Heart left ventricle (tissue), 16 donors: ENCODE measurements at places on chromosomes 3 and 15. TPM values are rescaled to one million over a fixed set of nuclear protein-coding genes. Genes with fewer than 3 reads are reported as not detected.

DNA sequence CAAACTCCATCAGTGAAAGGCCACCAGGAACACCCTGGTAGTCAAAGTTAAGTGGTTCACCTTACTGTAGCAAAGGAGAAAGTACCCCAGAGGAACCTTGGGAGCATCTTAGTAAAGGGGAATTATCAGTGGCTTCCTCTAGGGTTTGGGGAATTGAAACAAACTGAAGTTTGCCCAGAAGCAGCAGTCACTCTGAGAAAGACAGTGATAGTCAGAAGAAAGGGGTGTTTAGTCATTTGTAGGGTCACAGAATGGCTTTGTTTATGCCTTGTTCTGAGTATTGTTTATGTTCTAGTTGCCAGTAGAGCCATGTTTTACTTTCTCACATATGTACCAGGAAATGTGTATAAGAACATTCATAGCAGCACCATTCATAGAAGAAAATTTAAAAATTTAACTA, 93.8 kb downstream of the FHIT start:
- no peak overlapping the region for H3K4me3 ChIP-seq
- peaks cover 20% of the 10 kb centered on the region for H3K4me1 ChIP-seq
- H3K27me3 ChIP-seq, result no peaks in the 10 kb centered on the region
- no peak for DNase-seq
- H3K36me3 ChIP-seq, result no peaks in the 10 kb centered on the region
- H3K27ac ChIP-seq, result no peak overlapping the region

DNA sequence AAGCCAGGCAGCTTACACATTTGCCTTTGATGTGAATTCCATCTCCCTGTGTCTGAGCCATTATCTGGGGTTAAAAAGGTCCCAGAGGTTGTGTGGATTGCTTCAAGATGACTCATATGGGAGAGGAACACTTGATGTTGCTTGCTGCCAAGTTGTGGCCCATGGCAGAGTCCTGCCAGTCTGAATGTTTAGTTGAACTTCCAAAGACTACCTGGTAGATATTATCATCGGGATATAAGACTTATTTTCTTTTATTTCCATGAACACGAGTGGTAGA, 85.6 kb downstream of the TJP1 start:
- H3K27me3 ChIP-seq, result no peaks in the 10 kb centered on the region
- no peak overlapping the region for H3K4me3 ChIP-seq
- H3K36me3 ChIP-seq, result peaks cover 100% of the 10 kb centered on the region

- H3K36me3 ChIP-seq, result no peaks in the 10 kb centered on the region
- H3K4me3 ChIP-seq, result peak overlapping the region; percentile 18
- DNase-seq, result no peak
- H3K27ac ChIP-seq, result no peak overlapping the region
- H3K27me3 ChIP-seq, result no peaks in the 10 kb centered on the region
These were observed 19.9 kb downstream of the ATP13A3 start for GRCh38 chr3:194466761-194467356.

- H3K36me3 ChIP-seq, result no peaks in the 10 kb centered on the region
- H3K27me3 ChIP-seq, result no peaks in the 10 kb centered on the region
- H3K27ac ChIP-seq, result no peak overlapping the region
- H3K4me3 ChIP-seq, result no peak overlapping the region
These were observed 19.3 kb upstream of the LZTFL1 start for GRCh38 chr3:45861043-45861719.

The ERICH6 gene
- total RNA-seq, result not detected

DNA sequence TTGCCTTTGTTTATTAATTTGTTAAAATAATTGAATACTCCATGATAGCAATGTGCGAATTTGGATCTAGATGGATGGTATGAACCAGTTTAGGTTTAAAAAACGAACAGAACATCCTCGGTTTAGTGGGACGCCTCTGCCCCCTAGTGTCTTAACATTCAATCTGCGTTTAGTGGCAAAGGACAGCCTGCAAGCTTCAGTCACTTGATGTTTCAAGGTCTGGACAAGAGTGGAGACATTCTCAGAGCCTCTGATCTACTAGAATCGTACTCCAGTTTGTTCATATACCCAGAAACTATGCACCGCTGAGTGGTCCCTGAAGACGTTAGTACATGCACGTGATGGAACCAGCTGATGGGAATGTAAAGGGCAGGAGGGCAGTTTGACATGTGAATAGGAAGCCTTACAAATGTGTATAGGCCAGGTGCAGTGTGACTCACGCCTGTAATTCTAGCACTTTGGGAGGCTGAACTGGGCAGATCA, 17.8 kb upstream of the ATP13A4 start:
- H3K4me3 ChIP-seq, result no peak overlapping the region
- H3K27me3 ChIP-seq, result no peaks in the 10 kb centered on the region
- H3K4me1 ChIP-seq, result no peaks in the 10 kb centered on the region
- H3K36me3 ChIP-seq, result no peaks in the 10 kb centered on the region

DNA sequence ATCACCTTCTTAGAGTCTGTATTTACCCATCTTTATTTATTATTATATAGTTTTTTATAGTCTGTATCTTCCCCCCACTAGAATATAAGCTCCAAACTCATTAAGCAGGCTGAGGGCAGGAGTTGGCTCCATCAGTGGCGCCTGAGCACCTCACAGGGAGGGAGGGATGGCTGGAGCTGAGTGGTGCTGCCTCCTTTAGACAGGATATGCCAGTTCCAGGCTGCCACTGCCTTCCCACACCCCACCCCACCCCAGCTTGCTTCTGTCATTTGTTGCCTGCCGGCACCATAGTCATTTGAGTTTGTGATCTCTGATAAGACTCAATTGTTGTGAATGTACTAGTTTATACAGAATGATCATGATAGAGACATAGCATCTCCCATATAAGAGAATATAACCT, 85.5 kb downstream of the KLHL25 start:
- DNase-seq, result peak; percentile 48
- no peaks in the 10 kb centered on the region for H3K27me3 ChIP-seq
- H3K27ac ChIP-seq, result peak overlapping the region; percentile 77

DNA sequence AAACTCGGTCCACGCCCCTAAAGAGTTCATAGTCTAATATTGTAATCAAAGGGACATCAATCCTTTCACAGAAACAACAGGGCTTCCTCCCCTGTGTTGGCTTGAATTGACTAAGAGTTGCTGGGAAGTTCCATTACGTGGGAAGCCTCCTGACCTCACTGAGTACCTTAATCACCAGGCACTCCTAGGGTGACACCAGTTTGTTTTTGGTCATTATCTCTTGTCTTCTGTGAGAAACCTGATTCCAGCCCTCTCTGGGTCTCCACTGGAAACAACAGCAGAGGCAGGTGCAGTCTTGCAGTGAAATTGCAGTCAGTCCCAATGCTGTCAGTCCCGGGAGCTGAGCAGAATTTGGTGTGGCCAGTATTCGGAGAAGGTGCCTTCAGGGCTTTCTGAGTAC, 55.4 kb downstream of the BOC start:
- H3K27ac ChIP-seq, result no peak overlapping the region
- no peak overlapping the region for H3K4me3 ChIP-seq
- H3K27me3 ChIP-seq, result no peaks in the 10 kb centered on the region

The PLA2G4E gene
- not detected for total RNA-seq

- H3K4me3 ChIP-seq, result no peak overlapping the region
- no peak overlapping the region for H3K27ac ChIP-seq
- no peaks in the 10 kb centered on the region for H3K36me3 ChIP-seq
- no peaks in the 10 kb centered on the region for H3K4me1 ChIP-seq
- no peak for DNase-seq
These were observed 68.7 kb downstream of the GSK3B start for GRCh38 chr3:120025520-120025919.

The MCF2L2 gene
- total RNA-seq, result 0.52 TPM

- no peaks in the 10 kb centered on the region for H3K4me1 ChIP-seq
- no peaks in the 10 kb centered on the region for H3K36me3 ChIP-seq
- DNase-seq, result no peak
- no peaks in the 10 kb centered on the region for H3K27me3 ChIP-seq
- H3K4me3 ChIP-seq, result no peak overlapping the region
These were observed 92.7 kb downstream of the SEC22A start for GRCh38 chr3:123294296-123294938.

- no peak overlapping the region for H3K4me3 ChIP-seq
- H3K4me1 ChIP-seq, result peaks cover 5% of the 10 kb centered on the region
- no peak overlapping the region for H3K27ac ChIP-seq
- no peaks in the 10 kb centered on the region for H3K27me3 ChIP-seq
- no peaks in the 10 kb centered on the region for H3K36me3 ChIP-seq
These were observed 58.6 kb upstream of the MNS1 start for GRCh38 chr15:56523521-56523920.

The LRTM1 gene
- not detected for total RNA-seq

DNA sequence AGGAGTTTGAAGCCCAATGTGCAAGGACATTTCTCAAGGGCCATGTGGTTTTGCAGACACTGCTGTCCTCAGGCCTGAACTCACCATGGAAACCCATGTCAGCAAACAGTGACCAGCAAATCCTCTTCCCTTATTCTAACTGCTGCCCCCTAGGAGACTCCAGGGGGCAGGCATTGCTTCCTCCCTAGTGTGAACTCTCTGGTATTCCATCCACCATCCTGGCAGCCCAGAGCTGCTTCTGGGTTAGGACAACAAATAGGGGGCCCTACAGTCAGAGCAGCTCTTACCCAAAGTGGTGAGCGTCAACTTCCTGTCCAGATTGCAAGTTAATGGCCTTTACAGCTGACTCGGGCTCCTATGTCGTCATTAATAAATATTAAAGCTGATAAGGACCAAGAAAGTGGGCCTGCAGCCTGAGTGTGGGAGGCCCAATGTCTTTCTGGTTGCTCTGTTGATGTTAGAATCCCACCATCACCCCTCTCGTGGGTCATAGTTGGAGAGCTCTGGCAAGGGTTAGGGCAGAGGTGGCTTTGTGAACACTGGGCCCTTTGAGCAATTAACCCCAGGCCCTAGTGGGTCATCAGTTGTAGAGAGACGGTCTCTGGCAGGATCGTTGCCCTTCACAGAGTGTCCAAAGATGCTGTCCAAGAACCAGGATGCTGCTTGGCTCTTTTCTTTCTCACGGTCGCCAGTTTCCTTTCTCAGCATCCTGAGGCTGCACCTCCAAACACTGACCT, 41.5 kb downstream of the TGM4 start:
- H3K36me3 ChIP-seq, result no peaks in the 10 kb centered on the region
- no peak overlapping the region for H3K4me3 ChIP-seq
- H3K27me3 ChIP-seq, result no peaks in the 10 kb centered on the region
- H3K27ac ChIP-seq, result no peak overlapping the region
- H3K4me1 ChIP-seq, result peaks cover 13% of the 10 kb centered on the region
- DNase-seq, result no peak

The PODXL2 gene
- total RNA-seq, result 1.0 TPM

The SNRPN gene
- total RNA-seq, result 387 TPM

DNA sequence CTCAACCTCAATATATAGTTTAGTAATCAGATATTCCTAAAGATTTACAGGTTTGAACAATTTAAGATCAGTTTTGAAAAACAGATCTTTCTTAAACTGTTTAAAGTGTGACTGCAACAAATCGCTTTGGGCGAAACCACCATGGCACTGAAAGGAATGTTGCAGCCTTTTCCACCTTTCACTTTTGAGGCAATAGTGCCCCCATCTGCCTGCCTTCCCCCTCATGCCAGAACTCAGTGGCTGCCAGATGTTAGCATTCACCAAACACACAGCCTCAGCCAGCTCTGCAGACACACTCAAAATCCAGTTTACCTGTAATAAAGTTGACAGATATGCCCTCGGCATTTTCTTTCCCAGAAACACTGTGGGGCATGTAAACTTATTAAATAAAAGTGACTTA, 3.3 kb downstream of the LYSMD4 start:
- no peaks in the 10 kb centered on the region for H3K27me3 ChIP-seq
- H3K27ac ChIP-seq, result no peak overlapping the region
- H3K4me3 ChIP-seq, result no peak overlapping the region
- peaks cover 6% of the 10 kb centered on the region for H3K4me1 ChIP-seq
- peak; percentile 59 for DNase-seq

DNA sequence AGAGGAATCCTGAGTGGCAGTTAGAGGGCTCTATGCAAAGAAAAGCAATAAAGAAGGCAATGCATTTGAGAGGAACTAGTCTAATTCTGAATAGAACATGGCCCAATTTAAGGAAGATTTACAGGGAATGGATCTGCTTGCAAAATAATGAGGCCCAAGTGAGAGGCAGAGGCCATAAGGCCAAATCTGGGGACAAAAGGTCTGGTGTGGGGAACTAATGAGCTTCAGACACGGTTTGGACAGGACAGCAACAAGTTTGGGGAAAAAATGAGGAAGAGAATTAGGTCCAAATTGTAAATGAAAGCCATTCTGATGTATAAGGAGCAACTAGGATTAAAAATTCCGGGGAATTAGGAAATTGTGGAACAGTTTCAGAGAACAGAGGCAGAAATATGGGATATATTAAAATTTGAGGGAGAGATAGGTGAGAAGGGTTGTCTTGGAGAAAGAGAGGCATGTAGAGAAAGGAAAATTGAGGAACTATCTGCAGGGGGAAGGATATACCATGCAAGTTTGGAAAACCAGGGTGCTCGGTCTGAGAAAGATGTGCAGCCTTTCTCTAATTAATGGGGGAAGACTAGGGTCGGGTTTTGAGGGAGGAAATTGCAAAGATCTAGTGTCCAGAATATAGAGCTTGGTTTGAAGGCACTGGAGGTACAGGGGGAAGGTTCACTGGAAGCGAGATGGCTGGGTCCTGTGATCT, 73.8 kb downstream of the RBPMS2 start:
- H3K4me3 ChIP-seq, result no peak overlapping the region
- peaks cover under 1% of the 10 kb centered on the region for H3K36me3 ChIP-seq

DNA sequence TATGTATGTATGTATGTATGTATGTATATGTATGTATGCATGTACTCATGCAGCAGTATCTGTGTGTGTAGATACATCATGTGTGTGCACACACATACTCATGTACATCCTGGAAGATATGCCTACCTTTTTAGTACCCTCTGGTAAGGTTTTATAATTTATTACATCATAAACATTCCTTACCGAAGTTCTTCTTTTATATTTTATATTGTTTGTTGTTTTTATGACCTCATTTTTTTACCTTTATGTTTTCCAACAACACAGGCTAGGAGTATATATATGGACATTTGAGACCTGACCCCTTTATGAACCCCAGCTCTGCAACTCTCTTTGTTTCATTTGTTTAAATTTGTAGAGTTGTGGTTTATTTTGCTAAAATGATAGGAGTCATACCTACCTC, 263.5 kb downstream of the ADAMTSL3 start:
- H3K27ac ChIP-seq, result no peak overlapping the region
- no peaks in the 10 kb centered on the region for H3K27me3 ChIP-seq
- H3K36me3 ChIP-seq, result no peaks in the 10 kb centered on the region
- DNase-seq, result no peak
- no peaks in the 10 kb centered on the region for H3K4me1 ChIP-seq

DNA sequence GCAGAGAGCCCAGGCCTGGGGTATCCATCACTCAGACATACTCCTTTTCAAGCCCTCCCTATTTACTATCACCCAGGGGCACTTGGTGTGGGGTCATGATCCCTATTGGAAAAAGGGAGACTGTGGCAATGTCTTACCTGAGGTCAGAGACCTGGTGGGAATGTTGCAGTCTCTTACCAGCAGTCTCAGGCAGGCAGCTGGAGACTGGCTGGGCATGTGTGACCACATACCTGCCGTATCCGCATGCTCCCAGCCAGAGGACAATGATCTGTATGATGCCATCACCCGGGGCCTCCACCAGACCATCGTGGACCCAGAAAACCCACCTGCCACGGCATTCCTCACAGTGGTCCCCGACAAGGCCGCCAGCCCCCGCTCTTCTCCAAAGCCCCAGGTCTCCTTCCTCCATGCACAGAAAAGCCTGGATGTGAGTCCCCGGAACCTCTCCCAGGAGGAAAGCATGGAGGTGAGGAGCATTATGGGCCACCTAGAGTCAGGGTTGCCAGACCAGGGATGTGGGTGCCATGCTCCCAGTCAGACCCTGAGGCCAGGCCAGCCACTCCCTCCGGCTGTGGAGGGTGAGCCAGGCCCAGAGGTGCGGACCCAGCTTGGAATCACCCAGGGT, 5.9 kb downstream of the SH2D7 start:
- no peak overlapping the region for H3K4me3 ChIP-seq
- no peak overlapping the region for H3K27ac ChIP-seq
- no peaks in the 10 kb centered on the region for H3K36me3 ChIP-seq
- peak; percentile 6 for DNase-seq

GRCh38 chr3:178310949-178311348, 225.3 kb upstream of the KCNMB2 start:
- H3K36me3 ChIP-seq, result no peaks in the 10 kb centered on the region
- DNase-seq, result no peak
- H3K4me3 ChIP-seq, result no peak overlapping the region

The BCL6 gene
- total RNA-seq, result 76.8 TPM
